ENCODE measurements at places on chromosomes 1 and 21.

DNA sequence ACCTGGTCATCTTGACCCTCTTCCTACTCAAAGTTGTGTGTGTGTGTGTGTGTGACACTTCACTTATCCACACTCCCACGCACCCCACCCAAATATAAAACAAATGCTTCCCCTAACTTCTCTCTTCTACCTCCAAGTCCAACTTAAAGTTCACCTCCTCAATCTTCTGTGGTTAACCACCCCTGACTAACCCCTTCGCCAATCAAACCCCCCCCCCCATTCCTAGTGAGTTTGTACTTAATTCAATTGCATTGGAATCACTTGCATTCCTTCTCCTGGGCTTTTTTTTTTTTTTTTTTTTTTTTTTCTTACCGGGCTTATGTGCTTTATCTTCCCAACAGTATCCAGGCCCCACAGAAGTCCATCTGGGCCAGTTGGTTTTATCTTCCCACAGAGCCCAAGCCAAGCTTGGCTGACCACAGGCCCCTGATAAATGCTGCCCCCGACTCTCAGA is 78.4 kb downstream of the CD58 start:
- no peak for DNase-seq

DNA sequence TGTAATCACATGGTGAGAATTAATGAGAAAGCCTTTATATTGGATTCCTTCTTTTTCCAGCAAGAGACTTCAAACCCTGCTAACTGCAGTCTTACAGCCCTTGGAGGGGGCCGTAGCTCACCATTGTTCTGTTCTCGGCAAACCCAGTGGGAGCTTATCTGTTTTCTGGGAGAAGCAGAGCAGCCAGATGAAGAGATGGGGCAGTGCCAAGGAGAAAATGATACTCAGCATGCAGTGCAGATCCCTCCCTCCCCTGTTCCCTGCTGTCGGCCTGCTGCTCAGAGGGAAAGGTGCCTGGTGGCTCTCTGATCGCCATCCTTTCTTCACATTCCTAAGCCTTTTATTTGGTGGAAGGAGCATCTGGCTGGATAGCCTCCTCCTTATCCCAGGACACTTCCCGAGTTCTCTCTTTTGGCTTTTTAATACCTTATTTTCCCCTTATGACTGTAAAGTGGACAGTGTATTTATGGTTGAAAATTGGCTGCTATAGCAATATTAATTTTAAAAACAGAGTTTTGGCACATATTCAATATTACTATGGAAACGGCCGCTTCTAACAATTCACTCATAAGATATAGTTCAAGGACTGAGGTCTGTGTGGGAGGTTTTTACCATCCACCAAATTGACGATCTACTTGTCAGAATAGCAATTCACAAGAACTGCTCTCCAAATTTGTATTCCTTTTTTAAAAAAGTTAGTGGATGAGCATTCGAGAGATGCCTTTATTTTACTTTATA is 203.4 kb downstream of the CRB1 start:
- DNase-seq, result no peak

- DNase-seq, result peak; percentile 85
Observed at GRCh38 chr1:155050560-155051341, at the start of gene ADAM15. Gene ADAM15 (plus strand): TSS chr1:155051316. CDS start chr1:155051387, 71 bp downstream.

GRCh38 chr1:35668506-35668905 is 27.2 kb upstream of the PSMB2 start:
- DNase-seq, result no peak

DNA sequence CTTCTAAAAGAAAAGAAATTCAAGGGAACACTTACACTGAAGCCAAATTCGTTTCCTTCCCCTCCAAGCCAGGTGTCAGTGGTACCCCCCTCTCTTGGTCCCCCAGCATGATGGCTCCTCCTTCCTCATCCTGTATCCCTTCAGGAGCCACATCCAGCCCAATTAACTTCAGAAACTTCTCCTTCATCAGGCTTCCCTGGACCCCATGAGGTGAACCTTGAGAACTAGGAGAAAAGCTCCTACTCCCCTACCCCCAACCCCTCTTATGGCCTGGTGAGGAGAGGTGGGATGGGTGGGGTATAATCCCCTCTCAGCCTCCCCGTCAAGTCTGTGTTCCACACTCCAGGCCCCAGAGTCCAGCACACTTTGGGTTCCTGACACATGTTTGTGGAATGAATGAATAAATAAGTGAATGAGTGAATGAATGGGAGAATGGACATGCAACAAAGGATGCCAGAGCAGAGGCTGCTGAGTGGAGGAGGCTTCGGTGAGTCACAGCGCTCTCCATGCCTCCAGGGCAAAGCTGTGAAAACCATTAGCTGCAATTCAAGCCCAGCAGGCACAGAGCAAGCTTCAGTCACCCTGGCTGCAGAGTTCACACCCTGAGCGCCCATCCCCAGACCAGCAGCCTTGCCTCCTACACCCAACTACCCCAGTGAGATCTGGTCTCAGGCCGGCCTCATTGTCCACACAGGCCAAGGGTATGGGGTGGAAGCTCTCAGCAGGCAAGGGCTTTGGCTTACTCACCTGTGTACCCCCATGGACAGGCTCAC is 43.8 kb downstream of the BATF3 start:
- DNase-seq, result no peak

- peak; percentile 60 for DNase-seq
Observed at GRCh38 chr1:58816747-58817221, 32.9 kb upstream of the JUN start.

DNA sequence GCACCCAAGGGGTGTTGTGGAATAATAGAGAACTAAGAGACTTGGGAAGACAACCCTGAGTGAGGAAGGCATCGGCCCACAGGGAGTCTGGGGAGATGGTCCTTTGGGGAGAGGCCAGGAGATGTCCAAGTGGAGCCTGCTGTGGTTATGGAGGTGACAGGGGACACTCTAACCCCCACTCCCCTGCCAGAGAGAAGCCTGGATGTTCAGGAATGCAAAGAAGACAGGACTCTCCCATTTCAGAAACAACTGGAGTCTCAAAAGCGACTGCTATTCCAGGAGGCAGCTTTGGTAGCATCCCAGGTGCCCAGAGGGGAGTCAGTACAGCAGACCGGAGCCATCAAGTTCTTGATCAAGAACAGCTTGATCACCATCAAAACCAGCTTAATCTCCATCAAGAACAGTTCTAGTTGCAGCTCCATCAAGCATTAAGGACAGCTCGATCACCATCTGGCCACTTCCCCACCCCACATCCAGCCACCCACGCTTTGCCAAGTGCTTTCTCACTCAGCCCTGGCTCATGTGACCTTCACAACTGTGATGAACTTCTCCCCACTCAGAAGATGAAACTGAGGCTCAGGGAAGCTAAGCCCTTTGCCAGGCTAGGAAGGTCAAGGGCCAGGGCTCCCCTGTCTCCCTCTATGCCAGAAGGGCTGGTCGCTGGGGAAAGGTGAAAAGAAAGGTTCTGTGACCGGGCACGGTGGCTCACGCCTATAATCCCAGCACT is 743 bp downstream of the CD52 start:
- no peak for DNase-seq

- DNase-seq, result no peak
Observed at GRCh38 chr1:116581323-116581885, 10.6 kb upstream of the CD58 start.

GRCh38 chr1:225842074-225842473 is 32.1 kb downstream of the EPHX1 start:
- DNase-seq, result no peak

Measured in dermis blood vessel endothelial cell (primary cell).